ENCODE measurements at places on chromosomes 7 and 10.

DNA sequence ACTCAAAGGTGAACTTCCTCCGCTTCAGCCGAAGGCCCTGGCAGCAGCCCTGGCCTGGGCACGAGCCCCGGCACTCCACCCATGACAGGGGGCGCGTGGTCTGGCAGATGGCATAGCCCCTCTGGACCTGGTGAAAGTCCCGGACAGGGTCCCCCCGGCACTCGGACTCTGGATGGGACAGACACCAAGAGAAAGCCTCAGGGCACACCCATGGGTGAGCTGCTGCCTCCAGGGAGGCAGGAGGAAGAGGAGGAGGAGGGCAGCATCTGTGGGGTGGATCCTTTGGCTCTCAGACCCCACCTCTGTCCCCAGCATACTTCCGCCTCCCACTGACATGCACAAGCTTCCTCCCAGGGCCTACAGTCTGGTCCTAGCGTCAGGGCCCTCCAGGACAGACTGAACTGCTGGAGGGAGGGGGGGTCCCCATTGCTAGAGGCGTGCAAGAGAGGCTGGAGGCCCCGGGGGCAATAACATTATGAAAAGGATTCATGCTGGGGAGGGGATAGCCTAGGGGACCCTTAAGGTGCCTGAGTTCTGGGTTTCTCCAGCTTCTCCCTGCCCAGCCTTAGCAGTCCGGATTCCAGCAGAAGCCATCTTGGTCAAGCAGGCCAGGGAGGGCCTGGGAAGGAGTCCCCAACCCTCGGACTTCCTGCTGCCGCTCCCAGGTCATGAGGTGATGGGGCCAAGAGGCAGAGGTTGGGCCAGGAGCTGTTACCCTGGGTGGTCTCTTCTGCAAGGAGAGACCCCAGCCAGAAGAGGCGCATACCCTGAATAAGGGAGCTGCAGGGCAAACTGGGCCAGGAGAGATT lies 169.3 kb downstream of the LCOR start:
- no peak for DNase-seq

- no peak for DNase-seq
These were observed 396.0 kb downstream of the PHF14 start for GRCh38 chr7:11369696-11370095.

GRCh38 chr7:151951672-151952338 lies 4.4 kb upstream of the GALNTL5 start:
- no peak for DNase-seq

DNA sequence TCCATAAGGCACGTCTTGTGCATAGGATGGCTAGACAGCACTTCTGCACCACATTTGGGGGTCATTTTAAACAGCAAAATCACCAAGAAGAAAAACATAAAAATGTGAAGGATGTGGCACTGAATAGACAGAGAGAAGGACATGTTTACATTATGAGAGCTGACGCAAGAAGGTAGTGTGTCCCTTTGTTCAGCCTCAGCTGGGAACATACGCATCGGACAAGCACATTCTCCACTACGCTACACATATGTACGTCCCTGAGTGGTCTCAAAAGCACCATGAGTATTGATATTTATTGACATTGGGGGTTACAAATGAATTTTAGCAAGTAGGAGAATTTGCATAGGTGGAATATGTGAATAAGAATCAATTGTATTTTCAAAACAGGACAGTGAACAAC lies 20.2 kb downstream of the DDC start:
- DNase-seq: no peak

GRCh38 chr7:41732436-41732785 lies 29.5 kb upstream of the INHBA start:
- no peak for DNase-seq

DNA sequence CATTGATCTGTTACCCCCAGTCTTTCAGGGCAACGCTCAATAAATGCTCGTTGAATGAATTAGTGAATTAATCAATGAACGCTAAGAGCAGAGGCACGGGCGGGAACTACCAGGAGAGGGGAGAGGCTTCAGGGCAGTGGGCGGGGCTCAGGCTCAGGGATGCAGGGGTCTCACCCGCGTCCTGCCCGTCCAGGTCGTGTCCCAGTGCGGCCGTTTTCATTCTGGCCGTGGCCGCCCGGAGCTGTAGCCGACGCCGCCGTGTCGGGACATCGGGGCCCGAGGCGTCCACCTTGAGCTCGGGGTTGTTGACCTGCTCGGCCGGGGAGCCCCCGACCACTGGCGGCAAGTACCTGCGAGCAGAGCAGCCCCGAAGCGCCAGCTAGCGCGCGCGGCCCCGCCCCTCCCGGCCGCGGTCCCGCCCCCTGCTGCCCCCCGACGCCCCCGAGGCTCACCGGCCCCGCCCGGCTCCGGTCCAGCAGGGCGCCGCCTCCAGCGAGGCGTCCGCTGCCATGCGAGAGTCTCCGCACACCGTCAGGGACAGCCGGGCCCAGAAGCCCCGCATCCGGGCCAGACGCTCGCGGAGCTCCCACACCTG lies 2.8 kb upstream of the GAL3ST4 start:
- no peak for DNase-seq

DNA sequence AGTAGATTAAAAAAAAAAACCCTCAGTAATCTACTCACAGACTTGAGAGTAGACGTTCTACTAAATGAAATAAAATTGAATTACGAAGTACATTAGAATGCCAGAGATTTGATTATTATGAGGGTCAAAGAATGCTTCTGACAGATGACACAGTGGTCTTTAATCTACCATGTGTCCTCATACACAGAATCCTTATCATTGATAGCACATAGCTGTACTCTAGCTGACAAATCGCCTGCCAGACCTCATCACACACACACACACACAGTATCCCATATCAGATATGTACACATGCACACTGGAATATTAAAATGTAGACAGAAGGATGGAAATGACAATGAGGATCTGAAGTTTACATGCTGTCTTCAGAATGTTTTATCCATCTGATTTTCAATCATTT lies 104.6 kb downstream of the SORCS1 start:
- DNase-seq: no peak

- no peak for DNase-seq
These were observed 194.4 kb upstream of the C7orf33 start for GRCh38 chr7:148395990-148396716.

- no peak for DNase-seq
These were observed 20.2 kb downstream of the DNAJB9 start for GRCh38 chr7:108589874-108590273.

GRCh38 chr7:17086403-17086802 lies 204.6 kb upstream of the AGR3 start:
- no peak for DNase-seq

DNA sequence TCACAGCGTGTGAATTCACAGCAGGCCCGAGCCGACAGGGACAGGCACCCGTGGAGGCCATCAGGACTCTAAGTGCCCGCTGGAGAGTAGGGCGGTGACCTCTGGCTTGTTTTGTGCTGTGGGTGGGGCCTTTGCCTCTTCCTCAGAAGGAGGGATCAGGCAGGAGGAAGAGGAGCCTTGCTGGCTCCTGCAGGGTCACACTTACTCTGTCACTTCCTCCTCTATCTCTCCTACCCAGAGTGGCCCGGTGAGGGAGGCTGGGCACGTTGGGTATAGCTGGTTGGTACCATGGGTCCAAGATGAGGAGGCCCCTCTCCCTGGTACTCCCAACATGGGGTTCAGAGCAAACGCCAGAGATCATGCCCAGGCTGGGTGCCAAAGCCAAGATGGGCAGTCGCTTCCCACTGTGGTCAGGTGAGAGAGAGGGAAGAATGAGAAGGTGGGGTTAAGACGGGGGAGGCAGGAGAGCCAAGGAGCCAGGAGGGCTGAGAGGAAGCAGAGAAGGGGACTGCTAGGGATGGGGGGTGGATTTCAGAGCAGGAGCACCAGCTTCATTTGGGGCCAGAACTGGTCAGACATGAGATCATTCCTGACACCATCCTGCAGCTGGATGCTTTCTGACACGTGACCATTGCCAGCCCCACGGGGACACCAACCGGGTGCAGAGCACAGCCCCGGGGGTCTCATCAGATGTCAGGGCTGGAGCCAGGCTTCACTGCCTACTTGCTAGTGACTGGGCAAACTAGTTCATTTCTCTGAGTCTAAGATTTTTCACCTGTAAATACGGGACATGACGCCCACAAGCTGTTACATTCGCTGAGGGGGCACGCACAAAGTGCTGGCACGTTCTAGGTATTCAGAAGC lies 54.8 kb upstream of the CACUL1 start:
- DNase-seq: no peak
